ENCODE measurements at places on chromosomes 1 and 21.

- no peak for DNase-seq
These were observed 13.3 kb downstream of the MFAP2 start for GRCh38 chr1:16967095-16967575.

DNA sequence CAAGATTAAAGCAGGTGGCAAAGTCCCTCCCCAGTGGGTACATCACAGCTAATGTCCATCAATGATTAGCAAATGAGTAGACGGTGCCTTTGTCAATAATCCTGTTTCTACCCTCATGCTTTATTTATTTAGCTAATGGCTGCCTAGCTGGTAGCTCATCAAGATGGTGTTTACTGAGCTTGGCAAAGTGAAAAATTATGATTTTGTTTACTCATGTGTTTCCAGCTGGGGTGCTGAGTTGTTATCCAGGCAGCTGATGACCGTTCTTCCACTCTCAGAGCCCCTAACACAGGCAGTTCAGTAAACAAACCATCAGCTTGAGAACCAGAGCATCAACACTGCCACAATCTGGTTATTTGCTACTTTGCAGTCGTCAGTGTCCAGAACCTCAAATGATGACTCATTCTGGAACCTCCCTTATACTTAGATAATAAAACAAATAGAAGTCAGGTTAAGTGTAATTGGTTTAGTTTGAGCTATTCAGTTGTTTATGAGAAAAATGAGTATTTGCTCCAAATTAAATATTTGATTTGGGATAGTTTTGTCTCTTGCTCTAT, 163.9 kb downstream of the ST6GALNAC5 start:
- DNase-seq, result no peak

DNA sequence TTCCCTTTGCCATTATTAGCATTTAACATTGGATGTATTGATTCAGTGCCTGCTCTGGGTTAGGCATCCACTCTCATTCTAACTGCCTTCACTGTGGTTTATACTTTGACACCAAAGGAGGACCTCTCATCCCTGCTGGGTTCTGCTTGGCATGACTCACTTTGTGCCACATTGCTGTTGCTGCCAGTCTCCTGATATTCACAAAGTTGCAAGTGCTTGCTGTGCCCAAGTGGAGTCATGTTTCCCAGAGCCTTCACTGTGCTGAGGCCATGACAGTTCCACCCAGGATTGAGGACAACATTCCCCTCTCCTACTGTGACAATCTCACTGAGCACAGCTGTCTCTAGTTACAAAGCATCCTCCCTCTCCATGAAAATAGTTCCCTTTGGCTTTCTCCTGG, 519.9 kb upstream of the USP24 start:
- no peak for DNase-seq

DNA sequence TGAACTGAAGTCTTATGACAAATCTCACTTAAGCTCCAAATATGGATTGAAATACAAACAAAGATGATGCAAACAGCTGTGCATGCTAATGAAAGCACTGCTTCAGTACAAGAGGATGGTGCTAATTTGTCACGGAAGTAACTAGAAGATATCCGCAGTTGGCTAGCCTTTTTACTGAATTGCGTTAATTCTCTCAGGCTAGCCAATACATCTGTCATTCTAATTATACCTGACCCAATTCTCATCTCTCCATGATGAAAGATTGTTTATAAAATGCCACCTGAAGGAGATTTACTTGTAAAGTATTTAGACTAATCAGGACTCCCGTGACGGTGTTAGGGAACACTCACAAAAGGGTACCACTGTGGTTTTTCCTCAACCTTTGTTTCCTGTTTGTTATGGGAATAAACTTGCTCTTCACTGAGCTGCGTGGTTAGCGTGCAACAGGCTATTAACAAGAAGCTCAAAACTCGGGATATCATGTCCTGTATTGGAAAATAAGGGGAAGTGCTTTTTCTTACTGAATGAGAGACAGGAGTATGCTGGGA, 162.5 kb downstream of the APP start:
- DNase-seq, result no peak

DNA sequence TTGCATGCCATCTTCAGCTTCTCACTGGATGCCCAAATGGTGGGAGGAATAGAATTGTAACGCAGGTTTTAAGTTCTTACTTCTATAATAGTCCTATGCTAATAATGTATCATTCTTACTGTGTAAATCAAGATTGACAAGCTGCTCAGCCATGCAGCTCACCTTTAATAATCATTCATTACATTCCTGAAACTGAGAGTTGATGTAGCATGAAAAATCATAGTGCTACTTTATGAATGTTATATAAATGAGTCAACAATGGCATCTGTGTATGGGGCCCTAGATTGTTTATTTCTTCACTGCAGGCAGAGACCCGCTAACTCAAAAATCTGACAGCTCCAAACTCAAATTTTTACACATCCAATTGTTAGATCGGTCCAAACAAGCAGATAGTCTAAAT, 34.4 kb downstream of the FH start:
- DNase-seq, result no peak

DNA sequence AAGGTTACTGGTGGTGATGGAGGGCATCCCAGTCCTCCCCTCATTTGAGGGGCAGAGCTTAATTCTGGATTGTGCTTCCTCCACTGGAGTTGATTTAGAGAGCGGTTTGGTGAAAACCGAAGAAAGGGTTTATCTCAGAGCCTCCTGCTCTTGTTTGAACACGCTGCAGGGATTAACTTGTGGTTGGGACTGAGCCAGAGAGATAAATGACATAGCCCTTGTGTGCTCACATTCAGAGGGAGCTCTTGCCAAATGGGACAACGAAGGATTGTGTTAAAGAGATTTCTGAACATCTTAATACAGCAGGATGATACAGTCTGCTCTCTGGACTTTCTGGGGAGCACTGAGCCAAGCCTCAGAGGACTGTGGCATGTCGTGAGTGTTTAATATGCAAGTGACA, 308.2 kb downstream of the DISC1 start:
- DNase-seq, result no peak

- DNase-seq, result no peak
These were observed at the start of gene LEFTY1 for GRCh38 chr1:225888898-225889601. TSS of gene LEFTY1 (minus strand) at chr1:225889146. CDS start at chr1:225889066, 80 bp downstream.

DNA sequence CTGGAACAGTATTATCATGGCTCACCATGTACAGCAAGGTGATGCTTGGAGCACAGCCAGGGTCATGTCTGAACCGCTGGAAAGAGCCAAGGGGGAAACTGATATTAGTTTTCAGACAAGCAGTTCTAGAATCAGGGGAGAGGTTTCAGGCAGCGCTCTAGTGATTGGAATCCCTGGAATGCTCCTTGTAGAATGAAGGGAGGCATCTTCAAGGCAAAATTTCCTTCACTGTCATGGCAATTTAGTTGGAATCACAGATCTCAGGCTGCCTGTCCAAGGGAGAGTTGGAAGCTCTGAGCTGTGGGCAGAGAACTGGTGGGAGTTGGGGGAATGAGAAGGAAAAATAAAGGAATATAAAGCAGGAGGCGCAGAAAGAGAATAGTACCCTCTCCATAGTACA, 737.1 kb downstream of the PTPRU start:
- no peak for DNase-seq

- DNase-seq, result no peak
These were observed 6.3 kb downstream of the HTR1D start for GRCh38 chr1:23210963-23211362.

DNA sequence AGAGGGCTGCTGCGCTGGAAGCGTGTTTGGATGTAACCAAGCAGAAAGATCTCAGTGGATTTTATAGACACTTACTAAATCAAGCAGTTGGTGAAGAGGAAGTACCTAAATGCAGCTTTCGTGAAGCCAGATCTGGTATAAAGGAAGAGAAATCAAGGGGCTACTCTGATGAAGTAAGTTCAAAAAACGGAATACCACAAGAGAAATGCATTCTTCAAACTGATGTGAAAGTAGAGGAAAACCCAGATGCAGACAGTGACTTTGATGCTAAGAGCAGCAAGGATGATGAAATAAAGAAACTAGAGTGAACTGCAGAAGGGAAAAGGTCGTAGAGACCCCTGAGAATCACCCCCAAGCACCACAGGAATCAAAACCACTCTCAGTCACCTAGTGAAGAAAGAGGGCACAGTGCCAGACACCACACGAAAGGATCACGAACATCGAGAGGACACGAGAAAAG, 40.8 kb upstream of the NEXN start:
- no peak for DNase-seq

GRCh38 chr1:70910013-70910412, 137.6 kb downstream of the PTGER3 start:
- DNase-seq, result no peak

DNA sequence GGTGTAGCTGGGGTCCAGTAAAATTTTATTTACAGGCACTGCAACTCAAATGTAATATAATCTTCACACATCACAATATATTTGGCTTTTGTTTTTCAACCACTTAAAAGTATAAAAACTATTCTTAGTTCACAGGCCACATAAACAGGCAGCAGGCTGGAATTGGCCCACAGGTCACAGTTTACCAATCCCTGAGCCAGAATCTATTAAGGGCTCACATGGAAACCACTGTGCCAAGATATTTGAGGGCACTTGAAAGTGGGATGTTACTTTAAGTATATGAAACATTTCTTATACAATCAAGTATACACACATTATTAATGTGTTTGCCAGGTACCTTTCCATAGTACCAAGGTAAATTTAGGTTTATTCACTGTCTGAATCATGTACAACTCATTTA, 71.9 kb upstream of the PRDX6 start:
- DNase-seq, result no peak

DNA sequence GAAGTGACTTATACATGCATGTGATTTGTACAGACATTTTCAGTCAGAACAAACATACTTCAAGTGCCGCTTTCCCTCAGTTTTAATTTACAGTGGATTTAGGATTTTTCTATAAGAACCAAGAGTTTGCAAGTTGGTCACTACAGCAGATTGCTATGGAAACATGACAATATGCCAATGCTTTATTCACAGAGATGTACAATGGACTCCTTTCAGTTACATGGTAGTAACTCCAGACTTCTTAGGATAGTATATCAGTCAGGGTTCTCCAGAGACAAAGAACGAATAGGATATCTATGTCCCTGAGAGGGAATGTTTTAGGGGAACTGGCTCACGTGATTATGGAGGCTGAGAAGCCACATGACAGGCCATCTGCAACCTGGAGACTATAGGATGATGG, 27.4 kb downstream of the IFI44 start:
- DNase-seq, result no peak

DNA sequence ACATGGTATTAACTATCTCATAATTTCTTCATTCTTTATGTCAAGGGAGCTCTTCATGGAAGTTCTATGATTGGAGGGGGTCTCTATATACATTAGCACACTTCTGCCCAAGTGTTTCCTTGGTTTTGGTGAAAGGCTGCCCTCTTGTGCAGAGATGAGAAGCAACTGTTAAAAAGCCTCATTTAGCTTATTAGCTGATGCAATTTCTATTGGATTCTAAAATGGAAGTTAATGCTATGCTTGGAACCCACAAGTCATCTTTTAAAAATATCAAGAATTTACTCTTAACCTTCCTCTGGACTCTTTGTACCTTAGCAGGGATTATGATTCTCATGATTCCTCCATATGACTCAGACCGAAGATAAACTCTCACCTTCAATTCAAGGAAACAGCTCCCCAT, 328.9 kb downstream of the PTBP2 start:
- DNase-seq, result no peak

DNA sequence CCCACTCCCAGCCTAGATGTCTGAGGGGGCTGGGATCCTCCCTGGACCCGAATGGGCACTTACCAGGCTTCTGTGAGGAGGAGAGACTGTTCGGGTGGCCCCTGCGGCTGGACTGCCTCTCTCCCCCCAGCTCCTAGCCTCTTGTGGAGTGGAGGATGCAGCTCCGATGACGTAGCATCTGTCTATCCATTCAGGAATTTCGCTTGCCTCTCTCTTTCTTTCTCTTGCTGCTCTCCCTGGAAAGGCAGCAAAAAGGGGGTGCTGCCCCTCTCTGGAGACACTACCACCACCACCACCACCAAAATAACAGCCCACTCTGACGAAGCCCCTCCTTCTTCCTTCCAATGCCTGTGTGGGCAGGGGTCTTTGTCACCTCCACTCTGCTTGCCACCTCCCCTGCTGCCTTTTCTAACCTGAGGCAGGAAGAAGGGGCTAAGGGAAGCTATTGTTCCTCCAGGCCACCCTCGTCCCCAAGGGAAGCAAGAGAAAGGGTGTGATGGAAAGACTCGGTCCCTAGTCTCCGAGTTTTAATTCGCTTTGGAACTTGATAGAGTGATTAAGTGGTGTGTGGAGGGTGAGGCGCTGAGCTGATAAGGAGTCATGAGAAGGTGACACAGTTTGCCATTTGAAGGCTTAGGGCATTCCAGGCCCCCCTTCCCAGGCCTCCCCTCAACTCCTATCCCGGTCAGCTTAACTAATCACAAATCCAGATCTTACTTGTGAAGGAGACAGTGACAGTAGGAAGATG, 60.5 kb downstream of the RHBG start:
- no peak for DNase-seq

DNA sequence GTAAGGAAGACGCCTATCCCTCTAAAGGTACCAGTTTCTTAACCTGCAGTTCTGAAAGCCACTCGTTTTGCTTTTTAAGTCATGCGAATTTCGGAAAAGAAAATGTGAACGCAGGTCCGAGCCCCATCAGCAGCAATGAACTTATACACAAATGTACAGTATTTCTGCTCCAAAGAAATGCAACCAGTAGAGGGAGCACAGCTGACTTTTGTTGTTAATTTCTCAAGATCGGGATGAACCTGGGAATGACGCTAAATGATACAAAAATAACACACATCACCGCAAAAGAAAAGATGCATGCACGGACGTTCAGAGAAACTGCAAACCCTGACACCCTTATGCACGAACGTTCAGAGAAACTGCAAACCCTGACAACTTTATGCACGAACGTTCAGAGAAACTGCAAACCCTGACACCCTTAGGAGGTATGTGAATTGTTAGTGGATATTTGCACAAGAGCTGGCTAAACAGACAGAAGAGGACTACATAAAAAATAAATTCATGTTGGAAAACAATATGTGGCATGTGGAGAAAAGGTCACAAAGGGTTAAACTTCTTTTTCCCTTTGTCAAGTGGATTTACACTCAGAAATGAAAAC, 3.5 kb upstream of the TIAM1 start:
- DNase-seq, result no peak

DNA sequence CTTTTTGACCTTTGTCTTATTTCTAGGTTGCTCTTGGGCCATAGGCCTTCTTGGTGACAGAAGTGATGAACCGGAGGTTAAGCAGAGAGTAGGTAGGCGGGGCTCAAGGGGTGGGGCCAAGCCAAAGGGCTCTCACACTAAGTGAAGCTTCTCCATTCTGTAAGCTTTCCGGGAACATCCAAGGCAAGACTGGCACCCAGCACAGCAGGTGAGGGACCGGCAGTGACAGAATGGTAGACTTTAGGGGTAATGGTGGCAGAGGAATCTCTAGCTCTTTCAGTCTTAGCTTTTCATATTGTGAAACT, at the start of gene TNFAIP8L2:
Gene TNFAIP8L2, plus strand, starts transcription at position 135 of the 305 bp plus-strand sequence. CDS start 2,049 bp downstream, outside the sequence.
- peak; percentile 76 for DNase-seq
